ENCODE measurements at places on chromosomes 6 and 20.

- no peak for DNase-seq
Observed at GRCh38 chr6:20642441-20642840, 108.2 kb downstream of the CDKAL1 start.

DNA sequence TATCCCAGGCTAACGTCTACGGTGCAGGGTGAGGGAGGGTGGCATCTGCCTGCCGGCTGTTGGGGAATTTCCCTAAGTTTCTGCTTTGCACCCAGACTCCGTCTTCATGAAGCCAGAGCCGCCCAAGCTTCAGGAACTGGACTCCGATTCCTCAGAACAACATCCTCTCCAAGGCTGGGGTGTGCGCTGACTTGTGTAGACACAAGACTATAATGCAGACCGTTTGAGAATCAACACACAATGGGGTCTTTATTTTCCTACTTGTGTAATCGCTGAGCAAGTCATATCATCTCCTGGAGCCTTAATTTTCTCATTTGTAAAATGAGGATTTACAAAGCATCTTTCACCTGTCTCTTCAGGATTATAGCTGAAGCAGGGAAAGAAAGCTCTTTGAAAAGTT lies 160.5 kb upstream of the AGPAT4 start:
- no peak for DNase-seq

GRCh38 chr6:29793036-29793356 lies 34.6 kb upstream of the HLA-G start:
- no peak for DNase-seq

DNA sequence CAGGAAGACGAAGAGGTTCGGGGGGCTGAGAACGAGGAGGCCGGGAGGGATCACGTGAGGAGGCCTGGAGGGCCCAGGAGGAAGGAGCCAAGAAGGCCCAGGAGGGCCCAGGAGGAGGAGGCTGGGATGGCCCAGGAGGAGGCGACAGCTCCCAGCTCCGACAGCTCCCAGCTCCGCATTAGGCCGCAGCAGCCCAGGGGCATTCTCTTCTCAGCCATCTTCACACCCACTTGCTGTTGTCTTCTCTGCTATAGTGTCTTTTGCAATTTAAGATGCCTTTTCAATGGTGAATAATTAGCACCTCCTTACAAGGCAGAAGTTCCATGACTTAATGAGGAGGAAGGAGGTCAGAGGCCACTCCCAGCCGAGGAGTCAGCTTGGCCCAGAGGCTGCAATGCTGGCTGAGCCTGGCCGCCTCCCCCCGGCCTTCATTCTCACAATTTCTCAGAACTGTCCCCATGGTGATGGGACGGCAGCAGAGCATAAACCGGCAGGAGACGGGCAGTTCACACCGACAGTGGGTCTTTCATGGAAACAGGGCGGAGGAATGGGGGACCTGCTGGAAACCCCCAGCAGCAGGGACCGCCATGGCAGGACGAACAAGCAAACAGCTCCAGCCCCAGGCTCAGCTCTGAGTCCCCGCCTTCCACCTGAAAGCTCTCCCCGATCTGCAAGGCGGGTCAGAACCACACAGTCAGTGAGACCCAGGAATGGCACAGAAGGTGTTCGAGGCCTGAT lies 45.1 kb downstream of the WDR27 start:
- DNase-seq = no peak

- DNase-seq = no peak
Observed at GRCh38 chr6:112287577-112288225, 33.3 kb upstream of the LAMA4 start.

DNA sequence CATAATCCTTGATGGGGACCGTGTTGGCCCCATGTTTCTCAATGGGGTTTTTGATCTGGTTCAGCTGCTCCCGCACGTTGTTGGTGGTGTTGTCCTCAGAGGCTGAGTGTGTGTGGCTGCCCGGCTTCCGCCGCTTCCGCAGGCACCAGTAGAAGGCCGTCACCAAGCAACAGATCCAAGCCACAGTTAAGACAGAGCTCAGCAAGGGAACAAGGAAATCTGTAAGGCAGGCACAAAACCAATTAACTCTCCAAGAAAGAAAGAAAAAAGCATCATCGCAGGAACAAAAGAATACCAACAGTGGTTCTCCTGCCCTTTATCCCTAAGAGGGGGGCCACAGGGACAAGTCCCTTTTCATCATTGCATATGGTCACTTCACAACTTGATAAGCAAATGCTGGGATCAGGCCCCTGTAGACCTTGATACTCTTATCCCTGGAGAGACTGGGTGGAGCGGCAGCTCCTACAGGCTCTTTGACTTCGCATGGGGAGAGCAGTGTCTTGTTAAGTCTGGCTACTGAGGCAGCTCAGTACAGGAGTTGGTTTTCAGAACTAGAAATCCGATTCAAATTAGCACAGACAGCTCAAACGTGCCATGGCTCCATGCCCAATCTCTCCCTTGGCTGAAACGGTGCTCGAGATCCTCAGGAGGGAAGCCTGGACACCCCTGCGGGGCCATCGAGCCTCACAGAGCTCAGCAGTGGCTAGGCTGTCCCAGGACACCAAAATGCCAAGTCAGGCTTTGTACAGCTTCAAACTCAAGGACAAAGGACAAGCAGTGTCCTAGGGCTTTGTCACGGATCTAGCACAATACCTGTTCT lies 33.9 kb downstream of the JAG1 start:
- no peak for DNase-seq

- DNase-seq = no peak
Observed at GRCh38 chr6:125165256-125165655, 11.7 kb downstream of the TPD52L1 start.

DNA sequence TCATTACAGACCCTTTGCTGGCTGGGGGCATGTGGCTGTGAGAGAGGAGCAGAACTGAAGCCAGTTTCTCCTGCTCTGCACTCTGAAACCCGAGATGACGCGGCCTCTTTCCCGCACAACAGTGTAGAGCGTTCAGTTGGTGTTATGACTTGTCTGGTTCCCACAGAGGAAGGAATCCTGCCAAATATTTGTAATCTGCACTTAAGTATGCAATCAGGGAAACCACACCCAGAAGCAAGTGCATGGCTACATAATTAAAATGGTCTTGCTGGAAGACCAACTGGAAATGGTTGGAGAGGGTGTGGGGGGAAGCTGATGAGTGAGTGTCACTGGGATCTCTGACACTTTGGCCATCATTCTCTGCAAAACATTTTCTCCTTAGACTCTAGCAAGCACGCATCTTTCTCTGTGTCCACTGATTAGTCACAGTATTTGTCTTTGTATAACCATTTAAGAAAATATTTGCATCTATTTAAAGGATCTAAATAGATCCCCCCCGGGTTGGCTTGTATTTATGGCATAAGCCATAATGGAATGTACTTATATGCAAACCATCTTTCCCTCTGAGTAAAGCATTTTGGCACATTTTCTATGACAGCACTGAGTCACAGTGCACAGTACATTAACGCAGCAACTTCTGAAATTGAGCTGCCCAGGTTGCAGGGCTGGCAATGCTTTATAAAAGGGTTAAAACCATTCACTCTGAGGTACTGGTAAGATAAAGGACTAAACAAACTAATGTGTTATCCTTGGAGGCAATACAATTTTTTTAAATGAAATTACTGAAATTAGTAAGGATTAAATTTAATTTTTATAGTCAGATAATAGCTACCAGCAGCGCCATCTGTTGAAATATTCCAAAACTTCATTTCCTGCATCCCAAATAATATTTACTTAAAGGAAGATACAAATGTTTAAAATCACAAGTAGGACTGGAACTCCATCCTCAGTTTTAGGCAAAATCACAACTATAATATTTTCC lies 76.7 kb downstream of the FOXC1 start:
- no peak for DNase-seq

DNA sequence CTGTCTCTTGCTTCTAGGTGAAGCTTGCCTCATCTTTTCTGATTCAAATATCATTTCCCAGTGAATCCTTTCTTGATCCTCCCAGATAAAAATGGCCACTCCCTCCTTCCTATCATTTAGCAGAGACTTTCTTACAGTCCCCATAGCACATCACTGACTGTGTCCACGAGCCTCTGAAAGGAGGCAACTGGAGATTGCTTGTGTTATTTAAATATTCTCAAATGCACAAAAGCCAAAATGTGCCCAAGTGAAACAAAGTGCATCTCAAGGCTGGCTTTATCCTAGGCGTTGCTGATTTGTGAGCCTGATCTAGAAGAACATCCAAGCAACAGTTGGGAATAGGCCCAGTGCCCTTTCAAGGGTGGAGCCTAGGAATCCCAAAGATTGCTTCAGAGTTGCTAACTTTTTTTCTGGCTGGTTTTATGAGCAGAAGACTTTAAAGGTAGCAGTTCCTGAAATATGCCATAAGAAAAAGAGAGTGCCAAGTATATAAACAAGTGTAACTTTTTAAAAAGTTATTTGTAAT lies 393.6 kb downstream of the CD83 start:
- no peak for DNase-seq
